ENCODE measurements at places on chromosomes 1 and 21.

DNA sequence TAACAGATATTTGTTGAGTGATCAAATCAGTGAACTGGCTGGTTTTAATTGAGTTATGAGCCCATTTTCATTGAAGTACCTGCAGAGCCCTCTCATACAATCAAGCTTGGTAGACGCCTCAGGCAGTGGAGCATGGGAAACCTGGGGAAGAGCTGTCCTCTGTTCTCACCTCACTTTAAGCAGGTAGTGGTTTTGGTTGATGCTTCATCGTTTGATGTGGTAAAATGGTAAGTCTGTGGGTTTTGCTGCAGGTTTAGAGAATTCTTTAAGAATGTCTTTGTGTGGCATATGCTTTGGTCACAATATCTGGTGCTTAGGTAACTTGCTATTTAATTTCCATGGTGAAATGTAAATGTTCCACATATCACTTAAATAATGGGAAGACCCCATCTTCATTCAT is 10.0 kb downstream of the LAMC1 start:
- DNase-seq = peak; percentile 25

- no peak for DNase-seq
These were observed 61.3 kb upstream of the ARTN start for GRCh38 chr1:43872280-43872679.

- DNase-seq = no peak
These were observed 10.7 kb downstream of the DUSP23 start for GRCh38 chr1:159791461-159791860.

DNA sequence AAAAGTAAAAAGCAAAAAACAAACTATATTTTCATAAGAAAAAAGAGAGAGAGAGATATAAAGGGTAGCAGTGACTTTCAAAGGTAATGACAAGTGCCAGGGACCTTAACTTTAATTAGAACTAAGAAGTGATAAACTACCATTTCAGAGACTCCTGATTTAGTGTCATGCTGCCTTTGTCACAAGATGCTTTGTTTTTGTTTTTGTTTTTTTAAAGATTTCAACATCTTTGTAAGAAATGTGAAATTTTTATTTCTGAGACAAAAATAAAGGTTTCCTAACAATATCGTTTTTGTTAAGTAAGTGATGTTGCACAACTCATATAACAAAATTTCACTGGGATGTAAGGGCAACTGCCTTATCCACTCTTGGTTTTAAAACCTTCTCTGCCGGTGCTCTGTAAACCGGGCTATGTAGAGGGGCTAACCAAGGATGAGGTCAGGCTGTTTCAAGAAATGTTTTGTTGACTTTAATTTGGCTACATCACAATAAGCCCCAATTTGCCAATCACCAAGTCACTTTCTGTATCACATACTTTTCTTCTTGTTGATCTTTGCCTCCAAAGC is 35.2 kb upstream of the SYT2 start:
- DNase-seq = no peak

DNA sequence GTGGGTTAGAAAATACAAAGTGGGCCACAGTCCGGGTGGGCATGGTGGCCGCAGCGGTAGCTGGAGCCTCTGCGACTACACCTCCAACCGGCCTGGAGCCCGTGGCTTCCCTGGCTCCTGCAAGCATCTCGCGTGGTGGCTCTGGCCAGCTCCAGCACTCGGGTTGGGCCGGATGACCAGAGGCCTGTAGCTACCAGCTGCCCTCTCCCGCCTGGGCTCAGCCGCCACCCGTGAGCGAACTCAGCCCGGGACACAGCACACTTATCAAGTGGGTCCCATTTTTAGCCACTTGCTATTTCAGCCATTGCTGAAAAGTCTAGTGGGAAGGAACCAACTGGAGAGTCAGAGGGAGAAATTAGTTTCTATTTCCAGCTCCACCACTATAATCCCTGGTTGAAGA is 107.7 kb upstream of the CACYBP start:
- no peak for DNase-seq

DNA sequence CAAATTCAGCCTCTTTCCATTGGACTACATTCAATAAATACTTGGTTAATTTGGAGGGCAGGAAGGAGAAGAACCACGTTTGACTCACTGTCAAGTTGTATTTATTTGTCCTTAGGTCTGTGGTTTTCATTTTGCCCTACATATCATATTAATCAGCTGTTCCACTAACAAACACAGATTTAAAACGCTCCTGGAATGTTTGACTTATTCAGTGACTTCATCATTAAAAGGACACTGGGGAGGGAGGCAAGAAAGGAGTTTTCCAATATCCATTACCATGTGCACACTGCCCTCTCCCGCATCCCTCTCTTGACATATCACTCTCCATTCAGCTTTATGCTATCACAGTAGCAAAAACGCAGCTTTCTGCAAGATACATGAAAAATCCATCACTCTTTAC is 98.2 kb upstream of the C1orf87 start:
- no peak for DNase-seq

GRCh38 chr1:230140221-230141020 is 73.4 kb downstream of the GALNT2 start:
- no peak for DNase-seq

DNA sequence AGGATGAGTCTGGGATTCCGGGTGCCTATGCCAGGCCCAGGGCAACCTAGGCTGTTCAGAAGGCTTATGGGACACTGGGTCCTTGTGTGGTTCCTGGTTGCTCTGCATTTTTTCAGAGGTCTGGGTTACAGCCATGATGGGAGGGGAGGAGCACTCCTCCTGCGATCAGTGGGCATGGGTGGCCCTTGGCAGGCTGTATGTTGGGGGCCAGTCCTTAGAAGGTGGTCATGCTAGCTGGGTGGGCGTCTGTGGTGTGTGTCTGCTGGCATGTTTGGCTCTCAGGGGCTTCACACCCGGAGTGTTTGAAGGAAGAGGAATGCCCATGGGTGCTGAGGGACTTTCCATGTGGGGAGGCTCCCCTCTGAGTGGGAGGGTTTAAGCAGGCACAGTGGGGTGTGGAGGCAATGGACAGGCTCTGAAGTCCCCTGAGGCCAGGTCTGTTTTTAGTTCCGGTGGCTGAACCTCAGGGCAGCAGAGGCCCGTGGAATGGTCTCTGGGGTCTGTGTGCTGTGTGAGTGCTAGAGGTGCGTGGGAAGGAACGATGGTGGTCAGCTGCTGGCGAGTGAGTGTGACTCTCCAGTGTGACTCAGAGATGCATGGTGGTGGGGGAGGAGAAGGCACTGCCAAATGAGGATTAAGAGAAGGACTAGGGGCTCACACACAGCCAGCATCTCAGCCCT is 25.3 kb downstream of the CACNA1E start:
- DNase-seq = no peak

DNA sequence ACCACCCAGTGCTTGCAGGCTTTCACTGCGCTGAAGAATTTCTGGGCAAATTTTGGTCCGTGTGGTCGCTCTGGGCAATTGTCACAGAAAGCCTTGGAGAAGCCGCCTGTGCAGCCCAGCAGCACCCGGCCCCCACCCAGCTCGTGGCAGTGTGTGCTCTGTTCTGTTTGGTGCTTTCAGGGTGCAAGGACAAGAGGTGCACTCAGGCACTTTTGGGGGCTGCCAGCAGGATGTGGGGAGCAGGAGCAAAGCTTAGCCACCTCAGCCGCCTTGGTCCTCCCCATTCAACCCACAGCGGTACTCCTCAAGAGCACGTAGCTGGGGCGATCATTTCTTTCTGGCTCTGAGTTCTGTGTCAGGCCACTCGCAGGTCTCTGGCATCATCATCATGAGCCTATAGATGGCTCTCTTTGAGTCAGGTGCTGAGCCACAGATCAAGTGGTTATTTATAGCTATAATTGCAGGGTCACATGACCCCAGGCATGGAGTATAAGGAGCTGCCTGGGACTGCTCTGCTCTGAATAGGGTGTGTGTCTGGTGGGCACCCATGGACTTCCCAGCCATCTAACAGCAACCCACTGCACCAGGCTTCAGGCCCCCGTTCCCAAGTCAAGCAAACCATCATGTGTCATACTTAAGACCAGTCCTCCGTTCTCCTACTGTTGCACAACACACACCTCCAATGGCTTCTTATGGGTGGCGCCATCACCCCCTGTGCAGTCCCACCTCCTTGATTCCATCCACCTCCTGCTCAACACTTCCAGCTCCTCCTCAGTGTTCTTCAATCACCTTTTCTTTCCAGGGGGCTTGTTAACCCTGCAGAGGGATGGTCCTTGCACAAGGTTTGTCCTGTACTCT is 18.1 kb upstream of the TENT5C start:
- DNase-seq = no peak

DNA sequence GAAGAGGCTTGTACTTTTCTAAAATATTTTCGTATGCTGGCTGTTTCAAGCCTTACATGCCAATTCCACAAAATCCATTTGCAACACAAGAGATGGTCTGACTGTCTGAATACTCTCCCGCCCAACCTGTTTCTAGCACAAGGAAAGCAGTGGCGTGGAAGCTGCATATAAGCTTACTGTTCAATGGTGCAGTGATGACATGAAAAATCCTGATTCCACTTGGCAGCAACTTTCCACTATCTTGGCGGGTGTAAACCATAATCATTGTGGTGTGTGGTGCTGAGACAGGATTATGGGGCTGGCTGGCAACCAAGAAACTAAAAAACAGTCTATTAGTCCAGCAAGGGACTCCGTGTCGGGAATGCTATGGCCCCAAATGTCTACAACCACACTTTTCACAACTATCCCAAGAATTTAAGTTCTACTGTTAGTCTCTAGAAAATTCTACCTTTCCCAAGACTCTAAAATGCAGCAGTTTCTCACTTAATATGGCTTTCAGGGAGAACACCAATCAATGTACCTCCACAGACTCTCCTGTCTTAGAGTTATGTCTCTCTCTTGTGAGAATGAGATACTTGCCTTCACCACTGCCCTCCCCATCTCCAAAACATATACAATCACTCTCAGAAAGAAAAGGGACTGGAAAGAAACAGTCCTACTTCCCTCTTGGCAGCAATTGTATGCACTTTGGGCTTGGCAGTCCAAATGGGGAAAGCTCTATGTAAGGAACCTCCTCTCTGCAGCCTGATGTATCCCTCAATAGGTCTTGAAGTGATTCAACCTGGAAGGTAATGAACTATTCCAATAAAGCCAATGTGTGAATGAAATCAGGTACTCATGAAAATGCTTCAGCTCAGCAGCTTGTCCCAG is 9.5 kb downstream of the COLGALT2 start:
- DNase-seq = no peak

GRCh38 chr1:93587354-93587753 is 94.3 kb downstream of the BCAR3 start:
- no peak for DNase-seq

DNA sequence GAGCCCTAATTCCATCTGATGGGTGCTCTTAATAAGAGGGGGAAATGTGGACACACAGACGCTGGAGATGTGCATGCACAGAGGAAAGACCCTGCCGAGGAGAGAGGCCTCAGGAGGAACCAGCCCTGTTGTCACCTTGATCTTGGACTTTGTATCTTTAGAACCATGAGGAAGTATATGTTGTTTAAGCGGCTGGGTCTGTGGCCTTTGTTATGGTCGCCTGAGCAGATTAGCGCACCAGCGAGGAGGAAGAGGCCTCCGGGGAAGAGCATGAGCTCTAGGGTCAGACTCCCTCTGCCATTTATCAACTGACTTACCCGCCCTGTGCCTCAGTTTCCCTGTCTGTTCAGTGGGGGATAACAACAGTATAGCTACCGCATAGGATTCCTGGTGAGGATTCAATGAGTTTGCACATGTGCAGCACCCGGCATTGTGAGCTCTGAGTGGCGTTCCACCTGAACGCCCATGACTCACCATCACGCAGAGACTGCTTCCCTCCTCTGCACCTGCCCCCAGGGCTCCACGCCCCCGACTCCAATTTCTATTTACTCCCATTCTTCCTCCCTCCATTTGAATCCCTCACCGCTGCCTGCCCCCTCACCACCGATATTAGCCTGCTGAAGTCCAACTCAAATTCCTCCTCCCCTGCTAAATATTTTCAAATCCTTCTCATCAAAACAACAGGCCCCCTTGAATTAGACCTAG is 67.2 kb downstream of the ATP5PO start:
- DNase-seq = no peak

- no peak for DNase-seq
These were observed 221.8 kb downstream of the SLC45A1 start for GRCh38 chr1:8539683-8540082.

- no peak for DNase-seq
These were observed 34.1 kb downstream of the SNAP47 start for GRCh38 chr1:227769047-227769935.

GRCh38 chr1:245458234-245458633 is 303.4 kb downstream of the KIF26B start:
- no peak for DNase-seq

GRCh38 chr21:36828891-36829515 is 130.1 kb downstream of the SIM2 start:
- DNase-seq = no peak

DNA sequence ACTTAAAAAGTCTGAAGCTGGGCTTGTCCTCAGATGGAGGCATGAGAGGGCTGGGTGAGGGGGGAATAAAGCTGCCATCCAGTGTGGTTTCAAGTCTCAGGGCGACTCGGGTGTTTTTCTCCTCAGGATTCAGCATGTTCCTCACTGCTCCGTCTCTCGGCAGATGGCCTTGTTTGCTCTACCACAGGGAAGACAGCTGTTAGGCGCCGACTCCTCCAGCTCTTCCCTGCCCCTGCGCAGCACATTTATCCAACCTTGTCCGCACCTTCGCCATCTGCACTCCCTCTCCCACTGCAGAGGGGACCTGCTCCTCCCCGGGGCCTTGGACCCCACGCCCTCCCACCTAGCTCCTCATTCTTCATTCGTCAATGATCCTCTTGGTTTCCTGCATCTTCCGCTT is 16.6 kb upstream of the S100A11 start:
- DNase-seq = no peak

DNA sequence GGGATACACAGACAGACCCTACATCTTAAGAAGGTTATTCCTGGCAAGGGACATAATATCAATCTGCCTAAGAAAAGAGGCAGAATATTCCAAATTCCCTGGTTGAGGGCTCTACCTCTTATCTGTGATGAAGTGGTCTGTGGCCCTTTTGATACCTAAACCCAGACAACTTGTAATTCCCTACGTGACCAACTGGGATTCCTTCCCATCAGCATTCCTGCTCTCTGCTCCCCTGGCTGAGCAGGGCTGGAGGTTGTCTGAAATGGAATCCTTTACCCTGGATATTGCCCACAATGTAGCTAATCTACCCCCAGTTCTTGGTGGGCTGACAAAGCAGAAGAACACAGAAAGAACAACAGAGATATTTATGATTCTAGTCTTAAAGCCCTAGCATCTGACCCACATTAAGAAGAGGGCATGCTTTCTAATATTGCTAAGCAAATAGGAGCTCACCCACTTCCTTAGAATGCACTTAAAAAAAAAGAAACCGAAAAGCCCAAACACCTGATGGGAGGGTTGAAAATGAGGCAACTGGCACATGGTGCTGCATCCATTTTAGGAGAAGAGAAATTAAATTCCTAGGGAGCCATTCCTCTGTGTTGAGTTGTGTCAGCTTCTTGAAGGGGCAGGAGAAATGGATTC is 36.8 kb downstream of the GADD45A start:
- no peak for DNase-seq

- DNase-seq = no peak
These were observed 2.3 kb downstream of the LMOD1 start for GRCh38 chr1:201944002-201944401.

DNA sequence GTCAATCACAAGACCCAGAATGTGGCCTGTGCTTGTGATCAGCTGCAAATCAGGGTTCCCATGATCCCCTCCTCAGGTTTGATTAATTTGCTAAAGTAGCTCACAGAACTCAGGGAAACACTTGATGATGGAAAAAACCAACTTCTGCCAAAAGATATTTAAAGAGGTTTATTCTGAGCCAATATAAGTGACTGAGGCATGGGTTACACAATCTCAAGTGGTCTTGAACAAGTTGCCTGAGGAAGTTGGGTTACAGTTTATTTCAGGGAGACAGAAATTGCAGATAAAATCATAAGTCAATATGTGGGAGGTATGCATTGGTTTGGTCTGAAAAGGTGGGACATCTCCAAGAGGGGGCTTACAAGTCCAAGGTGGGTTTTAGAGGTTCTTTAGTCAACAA is 243.1 kb downstream of the S1PR1 start:
- DNase-seq = no peak

Data from activated CD4-positive, alpha-beta T cell treated with anti-CD3 and anti-CD28 coated beads, Interleukin-2, Interleukin-6, amounts not matched to agents 100 ng/mL and 50 ng/mL, durations not matched to agents 16 hours and 8 hours (primary cell).